ENCODE measurements at places on chromosomes 13 and 19.
A peak's percentile ranks its signal among the peaks of the same experiment; 100 is the strongest.

DNA sequence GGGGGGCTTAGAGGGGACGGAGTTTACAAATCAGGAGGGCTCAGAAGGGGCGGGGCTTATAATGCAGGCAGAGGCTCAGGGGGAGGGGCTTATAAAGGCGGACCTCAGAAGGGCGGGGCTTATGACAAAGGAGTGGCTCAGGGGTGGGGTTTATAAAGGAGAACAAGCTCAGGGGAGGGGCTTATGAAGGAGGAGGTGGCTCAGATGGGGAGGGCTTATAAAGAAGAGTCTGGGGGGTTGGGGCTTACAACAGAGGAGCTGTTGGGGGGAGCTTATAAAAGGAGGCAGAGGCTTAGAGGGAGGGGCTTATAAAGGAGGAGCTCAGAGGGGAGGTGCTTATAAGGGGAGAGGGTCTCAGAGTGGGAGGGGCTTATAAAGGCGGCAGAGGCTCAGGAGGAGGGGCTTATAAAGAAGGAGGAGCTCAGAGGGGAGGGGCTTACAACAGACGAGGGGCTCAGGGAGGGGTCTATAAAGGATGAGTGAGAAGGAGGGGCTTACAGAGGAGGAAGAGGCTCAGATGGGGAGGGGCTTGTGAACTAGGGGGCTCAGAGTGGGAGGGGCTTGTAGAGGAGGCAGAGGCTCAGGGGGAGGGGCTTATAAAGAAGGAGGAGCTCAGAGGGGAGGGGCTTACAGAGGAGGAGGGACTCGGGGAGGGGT, 1.0 kb downstream of the SMIM24 start:
- no peak for DNase-seq

GRCh38 chr13:46654951-46655350, 102.0 kb downstream of the LRCH1 start:
- DNase-seq, result no peak

DNA sequence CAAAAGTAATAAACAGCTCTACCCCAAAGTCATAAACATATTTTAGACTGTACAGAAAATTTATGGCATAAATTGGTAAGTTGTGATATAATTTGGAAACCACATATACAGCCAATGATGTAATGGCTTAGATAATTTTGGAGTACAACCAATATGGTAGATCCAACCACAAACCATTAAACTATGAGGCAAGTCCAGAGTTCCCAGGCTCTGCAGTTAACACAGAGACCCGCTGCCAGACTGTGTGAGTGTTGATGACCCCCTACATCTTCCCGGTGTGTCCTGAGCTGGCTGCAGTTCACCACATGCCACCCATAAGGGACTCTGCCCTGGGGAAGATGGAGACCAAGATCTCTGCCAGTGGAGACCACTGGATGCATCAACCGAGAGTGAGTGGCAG, 9.9 kb upstream of the SERPINE3 start:
- no peak for DNase-seq

DNA sequence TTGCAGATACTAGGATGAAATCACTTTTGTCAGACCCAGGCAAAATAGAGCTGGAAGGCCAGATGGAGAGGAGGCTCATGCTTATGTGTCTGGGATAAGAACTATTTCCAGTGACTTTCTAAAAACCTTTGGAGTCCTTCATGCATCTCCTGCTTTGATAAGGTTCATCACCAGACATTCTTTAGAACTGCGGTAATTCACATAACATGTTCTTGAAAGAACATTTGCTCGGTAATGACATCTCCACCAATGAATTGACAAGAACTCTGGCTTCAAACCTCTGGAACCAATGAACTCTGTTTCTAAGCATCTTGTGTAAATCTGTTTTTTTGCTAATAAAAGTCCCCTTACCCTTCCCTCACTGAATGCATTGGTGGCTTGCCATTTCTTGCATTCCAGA, 112.0 kb upstream of the KL start:
- DNase-seq, result no peak

GRCh38 chr19:2040647-2041432, 10.2 kb downstream of the MKNK2 start:
- no peak for DNase-seq

- no peak for DNase-seq
Measured at GRCh38 chr13:66369666-66370065, 860.5 kb downstream of the PCDH9 start.

DNA sequence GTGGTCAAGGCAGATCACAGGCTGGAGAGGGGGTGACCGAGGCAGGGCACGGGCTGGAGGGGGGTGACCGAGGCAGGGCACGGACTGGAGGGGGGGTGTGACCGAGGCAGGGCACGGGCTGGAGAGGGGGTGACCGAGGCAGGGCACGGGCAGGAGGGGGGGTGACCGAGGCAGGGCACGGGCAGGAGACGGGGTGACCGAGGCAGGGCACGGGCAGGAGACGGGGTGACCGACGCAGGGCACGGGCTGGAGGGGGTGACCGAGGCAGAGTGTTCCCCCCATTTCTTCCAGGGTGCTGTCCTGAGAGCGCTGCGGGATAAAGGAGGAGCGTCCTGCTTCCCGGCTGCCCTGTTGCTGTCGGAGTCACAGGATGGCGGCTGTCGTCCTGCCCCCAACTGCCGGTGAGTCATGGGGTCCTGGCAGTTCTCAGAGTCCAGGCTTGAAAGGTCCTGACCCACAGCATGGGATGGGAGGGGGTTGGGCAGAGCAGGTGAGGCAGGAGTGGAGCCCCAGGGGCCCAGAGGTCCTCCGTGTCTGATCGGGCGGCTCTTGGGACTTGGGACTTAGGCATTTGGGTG, 5.3 kb downstream of the ZNF557 start:
- DNase-seq, result no peak

- DNase-seq, result no peak
Measured at GRCh38 chr13:97723655-97724054, 229.8 kb upstream of the IPO5 start.

- no peak for DNase-seq
Measured at GRCh38 chr19:10643172-10643967, 10.8 kb upstream of the ILF3 start.

DNA sequence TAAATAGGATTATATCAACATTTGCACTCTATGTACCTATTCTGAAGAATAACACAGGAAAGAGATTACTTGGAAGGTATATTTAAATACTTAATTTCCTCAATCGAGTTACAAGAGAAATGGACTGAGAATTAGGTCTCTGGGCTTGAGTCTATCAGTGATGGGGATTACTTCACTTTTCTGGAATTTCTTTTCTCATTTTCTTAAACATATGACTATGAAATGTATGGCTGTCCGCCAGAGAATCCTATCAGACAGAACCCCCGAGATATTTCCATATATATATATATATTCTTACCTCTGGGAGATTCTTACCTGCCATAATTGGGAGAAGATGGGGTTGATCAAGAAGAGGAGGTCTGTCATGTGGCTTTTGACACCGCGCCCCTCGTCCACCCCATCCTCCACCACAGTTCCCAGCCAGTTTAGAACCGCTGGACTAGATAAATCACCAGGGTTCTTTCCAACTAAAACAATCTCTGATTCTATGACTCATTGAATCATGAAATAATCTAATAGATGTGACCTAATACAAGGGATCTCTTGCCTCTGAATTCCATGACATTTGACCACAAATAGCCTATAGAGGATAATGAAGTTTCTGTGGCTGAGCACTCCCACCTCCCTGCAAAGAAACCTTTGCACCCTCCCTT, 231.3 kb downstream of the TBC1D4 start:
- no peak for DNase-seq

GRCh38 chr19:46324277-46324676, 22.6 kb upstream of the PPP5C start:
- DNase-seq, result no peak

- DNase-seq, result no peak
Measured at GRCh38 chr19:1510442-1510806, 2.4 kb downstream of the ADAMTSL5 start.

DNA sequence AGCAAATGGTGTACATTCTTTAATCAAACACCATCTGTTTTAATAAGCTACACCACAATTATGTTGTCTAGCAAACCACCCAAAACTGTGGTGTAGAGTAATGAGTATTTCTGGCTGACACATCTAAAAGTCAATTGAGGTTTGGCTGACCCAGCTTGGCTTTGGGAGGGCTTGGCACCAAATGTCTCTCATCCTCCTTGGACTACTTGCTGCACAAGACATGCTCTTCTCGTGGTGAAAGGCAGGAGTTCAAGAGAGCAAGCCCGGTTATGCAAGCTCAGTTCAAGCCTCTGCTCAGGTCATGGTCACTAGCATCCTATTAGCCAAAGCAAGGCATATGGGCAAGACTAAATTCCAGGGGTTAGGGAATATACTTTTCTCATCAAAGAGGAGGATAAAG, 37.1 kb downstream of the LACC1 start:
- DNase-seq, result no peak

- peak; percentile 23 for DNase-seq
Measured at GRCh38 chr13:35917252-35917941, 213.8 kb downstream of the DCLK1 start.

GRCh38 chr19:10368101-10368803, 12.1 kb downstream of the TYK2 start:
- no peak for DNase-seq

GRCh38 chr13:24943136-24943535, 152.8 kb upstream of the PABPC3 start:
- DNase-seq, result no peak
